Stimulated activated naive B cell treated with anti-CD40 and anti-IgM and Interleukin-4, amounts not matched to agents 10 μg/mL and 1 μg/mL and 100 μg/mL, for 72 hours (primary cell): ENCODE measurements at places on chromosomes 13 and 19.

- peaks cover 9% of the 10 kb centered on the region for H3K36me3 ChIP-seq
- peaks cover 6% of the 10 kb centered on the region for H3K4me1 ChIP-seq
- peaks cover 34% of the 10 kb centered on the region for H3K27me3 ChIP-seq
- no peak overlapping the region for H3K27ac ChIP-seq
- DNase-seq: no peak
- no peak overlapping the region for H3K4me3 ChIP-seq
Observed at GRCh38 chr19:35669566-35669965, 3.2 kb downstream of the UPK1A start.

DNA sequence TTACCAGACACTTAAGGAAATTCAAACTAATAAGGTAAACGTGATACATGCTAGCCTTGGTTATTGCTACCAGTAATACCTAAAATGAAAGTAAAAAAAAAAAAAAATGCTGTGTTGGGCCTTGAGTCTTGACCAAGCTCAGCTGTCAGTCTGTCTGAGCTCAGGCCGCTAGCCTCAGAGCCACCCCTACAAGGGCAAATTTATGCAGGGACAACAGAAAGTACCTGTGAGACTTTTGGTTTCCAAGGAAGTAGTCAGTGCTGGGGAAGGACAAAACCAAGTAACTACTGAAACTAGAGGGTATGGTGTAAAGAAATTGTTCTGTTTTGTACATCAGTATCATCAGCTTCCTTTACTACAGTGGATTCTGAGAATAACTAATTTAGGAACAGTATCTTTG is 134.3 kb upstream of the SLITRK5 start:
- DNase-seq: no peak
- no peaks in the 10 kb centered on the region for H3K36me3 ChIP-seq
- no peaks in the 10 kb centered on the region for H3K4me1 ChIP-seq
- H3K27me3 ChIP-seq: no peaks in the 10 kb centered on the region
- H3K4me3 ChIP-seq: no peak overlapping the region

- H3K27ac ChIP-seq: no peak overlapping the region
- H3K36me3 ChIP-seq: peaks cover 5% of the 10 kb centered on the region
- no peak overlapping the region for H3K4me3 ChIP-seq
- H3K27me3 ChIP-seq: peaks cover 16% of the 10 kb centered on the region
- H3K4me1 ChIP-seq: peaks cover 3% of the 10 kb centered on the region
Observed at GRCh38 chr13:110780422-110780821, 66.9 kb downstream of the ING1 start.

DNA sequence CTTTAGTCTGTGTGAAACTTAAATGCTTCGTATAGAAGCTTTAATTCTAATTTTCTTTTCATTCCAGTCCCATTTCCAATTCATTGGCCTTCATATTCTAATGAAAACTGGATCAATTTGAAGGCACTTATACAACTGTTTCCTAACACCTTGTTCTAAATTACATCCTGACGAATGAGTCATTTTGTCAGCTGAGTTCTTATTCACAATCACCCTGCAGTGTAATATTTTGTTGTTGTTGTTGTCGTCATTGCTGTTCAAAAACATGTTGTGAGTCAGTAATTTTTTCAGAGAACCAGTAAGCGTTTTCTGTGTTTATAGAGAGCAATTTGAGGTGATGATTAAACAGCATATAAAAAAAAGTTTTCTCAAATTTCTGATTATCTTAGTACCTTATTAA is 290.0 kb downstream of the PCDH9 start:
- DNase-seq: no peak
- H3K27me3 ChIP-seq: no peaks in the 10 kb centered on the region
- H3K4me1 ChIP-seq: peaks cover 10% of the 10 kb centered on the region
- no peak overlapping the region for H3K27ac ChIP-seq
- no peak overlapping the region for H3K4me3 ChIP-seq

DNA sequence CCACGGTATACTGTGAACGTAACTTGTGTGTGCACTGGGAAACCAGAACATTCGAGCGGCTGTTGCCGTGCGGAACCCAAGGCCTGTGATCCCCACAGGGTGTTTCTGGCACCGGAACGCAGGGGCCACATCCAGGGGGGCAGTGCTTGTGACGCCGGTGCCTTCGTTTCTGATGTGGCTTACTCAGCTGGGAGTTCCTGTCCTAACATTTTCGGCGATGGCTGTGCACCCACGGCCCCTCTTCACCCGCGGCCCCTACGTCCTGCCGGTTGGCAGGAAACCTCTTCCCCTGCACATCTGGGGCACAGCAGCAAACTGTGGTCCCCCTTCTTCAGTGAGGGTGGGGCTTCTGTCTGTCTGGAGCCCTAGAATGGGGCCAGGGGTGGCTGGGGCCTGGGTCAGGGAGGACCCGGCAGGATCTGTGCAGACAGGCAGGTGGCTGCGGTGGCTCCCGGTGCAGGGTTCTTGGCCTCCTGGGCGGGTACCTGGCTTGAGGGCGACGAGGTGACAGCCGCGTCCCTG is 26.2 kb downstream of the CSNK1G2 start:
- no peak overlapping the region for H3K4me3 ChIP-seq
- H3K4me1 ChIP-seq: peaks cover 13% of the 10 kb centered on the region
- peaks cover 24% of the 10 kb centered on the region for H3K36me3 ChIP-seq
- no peaks in the 10 kb centered on the region for H3K27me3 ChIP-seq
- H3K27ac ChIP-seq: no peak overlapping the region
- no peak for DNase-seq

- H3K4me1 ChIP-seq: no peaks in the 10 kb centered on the region
- no peaks in the 10 kb centered on the region for H3K27me3 ChIP-seq
- H3K4me3 ChIP-seq: no peak overlapping the region
- H3K27ac ChIP-seq: no peak overlapping the region
- H3K36me3 ChIP-seq: no peaks in the 10 kb centered on the region
- no peak for DNase-seq
Observed at GRCh38 chr13:34410678-34411077, 531.4 kb upstream of the NBEA start.

- no peak for DNase-seq
- no peak overlapping the region for H3K27ac ChIP-seq
- H3K4me1 ChIP-seq: no peaks in the 10 kb centered on the region
- no peaks in the 10 kb centered on the region for H3K36me3 ChIP-seq
- no peak overlapping the region for H3K4me3 ChIP-seq
Observed at GRCh38 chr13:44223770-44224444, 149.7 kb upstream of the SERP2 start.

- H3K4me3 ChIP-seq: peak overlapping the region; percentile 80
- peaks cover 42% of the 10 kb centered on the region for H3K4me1 ChIP-seq
- no peak for DNase-seq
- peak overlapping the region; percentile 98 for H3K27ac ChIP-seq
Observed at GRCh38 chr19:13835791-13836723, 40.8 kb downstream of the ZSWIM4 start.

DNA sequence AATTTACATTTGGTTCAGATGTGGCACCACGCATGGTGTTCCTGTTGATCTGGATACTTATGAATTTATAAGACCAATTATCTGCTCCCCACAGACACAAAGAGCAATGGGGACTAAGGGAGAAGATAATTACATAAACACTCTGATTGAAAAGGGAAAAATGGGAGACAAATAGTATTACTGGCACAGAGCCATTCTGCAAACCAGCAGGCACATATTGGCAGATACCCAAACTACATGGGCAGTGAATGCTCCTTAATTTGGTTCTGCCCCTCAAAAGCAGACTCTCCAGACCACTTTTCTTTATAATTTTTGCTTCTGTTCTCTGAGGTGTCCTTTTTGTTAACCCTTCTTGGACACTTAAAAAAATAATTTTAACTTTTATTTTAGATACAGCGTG is 1674.2 kb downstream of the PCDH9 start:
- no peak for DNase-seq
- no peaks in the 10 kb centered on the region for H3K4me1 ChIP-seq
- H3K27ac ChIP-seq: no peak overlapping the region
- no peaks in the 10 kb centered on the region for H3K36me3 ChIP-seq
- no peak overlapping the region for H3K4me3 ChIP-seq
